ENCODE measurements at places on chromosomes 2 and 18.

GRCh38 chr2:103268841-103269498 lies 507.1 kb downstream of the TMEM182 start:
- DNase-seq = no peak

DNA sequence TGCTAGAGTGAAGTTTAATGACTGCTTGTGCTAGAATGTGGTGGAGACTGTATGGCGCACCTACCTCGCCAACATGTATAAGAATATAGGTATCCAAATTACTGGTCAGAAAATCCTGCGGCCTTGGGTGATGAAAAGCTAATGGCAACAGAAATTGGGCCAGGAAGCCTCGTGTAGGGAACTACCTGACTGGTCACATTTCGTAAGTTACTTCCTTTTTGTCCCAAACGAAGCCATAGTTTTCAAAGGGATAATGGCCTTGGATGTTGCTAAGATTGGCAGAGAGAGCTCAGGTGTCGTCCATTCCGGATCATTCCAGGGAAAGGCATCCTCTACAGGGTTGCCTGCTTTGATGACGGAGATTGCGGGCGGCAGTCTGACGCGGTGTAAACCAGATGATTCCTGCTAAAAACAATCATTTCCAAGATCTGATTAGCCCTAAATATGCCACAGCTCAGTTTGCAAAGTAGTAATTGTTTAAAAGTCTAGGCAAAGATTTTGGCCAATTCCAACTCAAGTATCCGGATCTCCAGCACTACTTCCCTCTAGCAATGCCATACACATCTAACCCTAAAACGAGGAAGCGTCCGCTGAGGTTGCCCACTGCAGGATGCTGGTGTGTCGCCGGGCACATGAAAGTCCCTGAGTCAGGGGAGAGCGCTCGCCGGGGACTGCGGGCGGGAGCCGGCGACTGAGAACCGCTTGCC lies 708 bp upstream of the MALT1 start:
- no peak for DNase-seq

GRCh38 chr2:236882074-236882473 lies 203.6 kb upstream of the COPS8 start:
- no peak for DNase-seq

DNA sequence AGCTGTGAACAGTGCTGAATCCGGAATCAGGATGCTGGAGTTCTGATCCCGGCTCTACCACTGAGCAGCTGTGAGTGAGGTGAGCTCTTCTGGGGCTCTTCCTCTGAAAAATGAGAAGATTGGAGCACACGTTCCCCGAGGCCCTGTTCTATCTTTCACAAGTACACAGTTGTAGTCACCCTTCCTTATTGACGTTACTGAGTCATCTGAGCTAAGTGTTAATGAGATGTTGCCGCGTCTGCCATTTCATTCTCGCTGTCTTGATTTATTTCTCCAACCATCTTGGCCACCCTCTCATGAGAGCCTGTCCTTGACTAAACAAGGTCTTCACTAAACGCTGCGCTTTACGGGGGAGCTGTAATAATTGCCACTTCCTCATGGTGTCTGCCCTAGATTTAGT lies 31.9 kb upstream of the EFR3B start:
- no peak for DNase-seq

- DNase-seq = no peak
These were observed 195.3 kb upstream of the HS6ST1 start for GRCh38 chr2:128513961-128514283.

DNA sequence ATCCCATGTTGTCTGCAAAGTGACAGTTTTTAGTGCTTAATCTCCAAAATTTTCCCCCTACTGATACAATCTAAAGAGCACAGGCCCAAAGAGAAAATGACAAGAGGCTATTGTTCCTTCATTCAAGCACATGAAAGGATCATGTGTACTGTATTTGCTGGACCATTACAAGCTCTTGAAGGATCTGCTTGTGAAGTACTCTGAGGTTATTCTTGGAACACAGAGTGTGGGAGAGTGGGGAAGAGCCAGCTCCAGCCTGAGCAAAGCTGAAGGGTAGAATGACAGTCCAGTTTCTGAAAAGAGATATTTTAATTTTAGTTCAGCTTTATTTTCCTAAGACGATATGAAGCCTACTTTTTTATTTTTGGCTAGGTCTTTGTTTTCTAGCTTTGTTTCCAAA lies 112.2 kb downstream of the GALNT3 start:
- DNase-seq = no peak

- no peak for DNase-seq
These were observed 428.0 kb downstream of the FBXO15 start for GRCh38 chr18:73719611-73720010.

GRCh38 chr2:157444641-157445040 lies 752 bp upstream of the CYTIP start:
- DNase-seq = no peak

DNA sequence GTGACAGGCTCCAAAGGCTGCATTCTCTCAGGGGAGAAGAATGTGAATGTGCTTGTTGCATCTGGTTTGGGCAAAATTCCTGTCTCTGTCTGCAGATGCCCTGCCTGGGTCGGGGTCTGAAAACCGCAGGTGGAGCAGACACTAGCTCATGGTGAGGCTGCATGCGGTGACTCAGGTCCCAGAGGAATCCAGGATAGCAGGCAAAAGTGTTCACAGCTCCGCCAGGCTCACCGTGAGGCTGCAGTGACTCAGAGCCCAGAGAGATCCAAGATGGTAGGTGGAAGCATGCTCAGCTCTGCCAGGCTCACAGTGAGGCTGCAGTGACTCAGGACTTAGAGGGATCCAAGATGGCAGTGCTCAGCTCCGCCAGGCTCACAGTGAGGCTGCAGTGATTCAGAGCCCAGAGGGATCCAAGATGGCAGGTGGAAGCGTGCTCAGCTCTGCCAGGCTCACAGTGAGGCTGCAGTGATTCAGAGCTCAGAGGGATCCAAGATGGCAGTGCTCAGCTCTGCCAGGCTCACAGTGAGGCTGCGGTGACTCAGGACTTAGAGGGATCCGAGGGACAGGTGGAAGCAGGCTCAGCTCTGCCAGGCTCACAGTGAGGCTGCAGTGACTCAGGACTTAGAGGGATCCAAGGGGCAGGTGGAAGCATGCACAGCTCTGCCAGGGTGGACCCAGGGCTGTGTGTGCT lies 200.5 kb downstream of the ACKR3 start:
- DNase-seq = peak; percentile 100

GRCh38 chr2:21004181-21004572 lies 39.7 kb downstream of the APOB start:
- no peak for DNase-seq

DNA sequence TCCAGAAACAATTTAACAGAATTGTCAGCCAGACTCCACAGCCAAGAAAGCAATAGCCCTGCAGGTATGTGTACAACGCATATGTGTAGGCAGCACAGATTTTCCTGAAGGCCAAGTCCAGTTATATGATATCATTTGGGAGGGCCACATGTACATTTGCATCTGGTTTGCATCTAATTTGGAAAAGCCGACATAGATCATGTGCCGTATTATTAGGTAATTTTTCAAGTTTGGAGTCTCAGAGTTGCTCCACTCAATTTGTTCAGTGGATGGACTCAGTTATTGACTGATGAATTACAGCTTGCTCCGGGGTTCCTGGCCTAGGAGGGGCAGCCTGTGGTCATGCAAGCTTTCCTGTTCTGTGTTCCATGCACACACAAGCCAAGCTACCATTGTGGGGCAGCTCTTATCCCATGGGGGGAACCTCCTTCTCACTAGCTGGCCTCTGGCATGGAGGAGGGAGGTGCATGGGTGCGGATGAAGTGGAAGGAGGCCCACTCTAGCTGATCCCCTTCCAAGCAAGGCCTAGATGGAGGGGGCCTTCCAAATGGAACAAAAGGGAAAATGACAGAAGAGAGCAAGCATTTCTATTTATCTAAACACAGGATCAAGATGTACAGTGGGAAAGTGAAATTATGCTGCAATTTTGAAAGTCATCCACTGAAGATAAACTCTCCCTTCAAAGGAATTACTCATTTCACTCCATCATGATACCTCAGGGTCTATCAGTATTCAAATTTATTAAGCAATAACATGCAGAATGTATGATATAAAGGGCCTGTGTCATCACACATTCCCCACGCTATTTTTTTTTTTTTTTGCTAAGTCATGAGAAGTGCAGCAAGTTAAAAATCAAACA lies 202.6 kb upstream of the SMAD2 start:
- peak; percentile 24 for DNase-seq

- DNase-seq = no peak
These were observed 242.6 kb upstream of the THSD7B start for GRCh38 chr2:136522724-136523123.

DNA sequence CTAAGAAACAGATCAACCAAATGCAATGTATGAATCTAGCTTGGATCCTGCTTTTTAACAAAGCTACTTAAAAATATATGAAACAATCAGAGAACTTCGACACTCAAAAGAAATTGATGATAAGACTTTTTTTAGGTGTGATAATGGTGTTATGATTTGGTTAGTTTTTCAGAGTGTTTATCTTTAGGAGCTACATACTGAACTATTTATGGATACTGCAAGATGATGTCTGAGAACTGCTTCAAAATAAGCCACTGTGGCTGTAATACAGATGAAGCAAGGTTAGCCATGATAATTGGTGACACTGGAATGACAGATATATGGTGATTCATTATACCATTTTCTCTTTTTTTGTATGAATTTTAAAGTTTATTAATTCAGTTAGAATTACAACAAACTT lies 14.2 kb downstream of the SLC25A12 start:
- no peak for DNase-seq

DNA sequence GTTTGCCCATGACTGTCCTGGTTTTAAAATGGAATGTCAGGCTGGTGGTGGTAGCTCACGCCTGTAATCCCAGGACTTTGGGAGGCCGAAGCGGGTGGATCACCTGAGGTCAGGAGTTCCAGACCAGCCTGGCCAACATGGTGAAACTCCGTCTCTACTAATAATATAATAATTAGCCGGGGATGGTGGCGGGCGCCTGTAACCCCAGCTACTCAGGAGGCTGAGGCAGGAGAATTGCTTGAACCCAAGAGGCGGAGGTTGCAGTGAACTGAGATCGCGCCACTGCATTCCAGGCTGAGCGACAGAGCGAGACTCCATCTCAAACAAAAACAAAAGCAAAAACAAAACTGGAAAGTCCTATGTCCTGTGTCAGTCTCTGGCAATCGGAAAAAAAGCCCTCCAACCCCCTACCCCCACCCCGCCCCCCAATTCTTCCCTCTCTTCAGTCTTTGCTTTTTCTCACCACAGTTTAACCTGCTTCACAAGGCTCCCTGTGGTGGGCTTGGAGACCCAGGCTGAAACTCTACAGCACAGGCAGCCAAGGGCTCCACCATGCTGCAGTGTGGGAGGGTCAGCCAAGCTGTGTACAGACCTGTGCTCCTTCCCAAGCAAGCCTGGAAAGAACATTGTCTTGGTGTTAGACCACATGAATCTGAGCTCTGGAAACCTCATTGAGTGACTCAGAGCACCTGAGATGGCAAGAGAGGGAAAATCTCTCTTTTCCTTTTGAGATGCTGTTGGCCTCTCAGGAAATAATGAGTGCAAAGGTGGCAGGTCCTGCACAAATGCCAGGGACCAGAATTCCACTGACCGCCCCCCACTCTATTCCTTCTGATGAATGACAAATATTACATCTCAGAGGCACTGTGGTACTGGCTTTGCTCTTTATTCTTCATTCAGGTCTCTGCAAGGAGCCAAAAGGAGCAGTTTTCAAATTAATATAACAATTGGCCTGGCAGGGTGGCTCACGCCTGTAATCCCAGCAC lies 16.7 kb downstream of the MYCN start:
- no peak for DNase-seq

- DNase-seq = no peak
These were observed 150.1 kb upstream of the DLGAP1 start for GRCh38 chr18:4605212-4605611.

DNA sequence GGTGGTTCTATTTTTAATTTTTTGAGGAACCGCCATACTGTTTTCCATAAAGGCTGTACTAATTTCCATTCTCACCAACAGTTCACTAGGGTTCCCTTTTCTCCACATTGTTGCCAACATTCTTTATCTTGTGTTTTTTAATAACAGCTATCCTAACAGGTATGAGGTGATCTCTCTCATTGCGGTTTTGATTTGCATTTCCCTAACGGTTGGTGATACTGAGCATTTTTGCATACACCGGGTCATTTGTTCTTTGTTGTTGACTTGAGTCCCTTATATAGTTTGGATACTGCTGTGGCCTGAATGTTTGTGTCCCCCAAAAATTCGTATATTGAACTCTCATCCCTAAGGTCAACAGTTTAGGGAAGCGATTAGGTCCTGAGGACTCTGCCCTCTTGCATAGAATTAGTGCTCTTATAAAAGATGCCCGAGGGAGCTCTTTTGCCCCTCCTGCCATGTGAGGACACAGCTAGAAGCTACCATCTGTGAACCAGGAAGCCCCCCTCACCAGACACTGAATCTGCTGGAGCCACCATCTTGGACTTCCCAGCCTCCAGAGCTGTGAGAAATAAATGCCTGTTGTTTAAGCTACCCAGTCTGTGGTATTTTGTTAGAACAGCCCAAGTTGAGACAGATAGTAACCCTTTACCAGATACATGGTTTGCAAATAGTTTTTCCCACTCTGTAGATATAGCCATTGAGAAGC lies 4.7 kb downstream of the IMP4 start:
- no peak for DNase-seq

- DNase-seq = peak; percentile 17
These were observed 563.9 kb downstream of the DCC start for GRCh38 chr18:52903857-52904256.

DNA sequence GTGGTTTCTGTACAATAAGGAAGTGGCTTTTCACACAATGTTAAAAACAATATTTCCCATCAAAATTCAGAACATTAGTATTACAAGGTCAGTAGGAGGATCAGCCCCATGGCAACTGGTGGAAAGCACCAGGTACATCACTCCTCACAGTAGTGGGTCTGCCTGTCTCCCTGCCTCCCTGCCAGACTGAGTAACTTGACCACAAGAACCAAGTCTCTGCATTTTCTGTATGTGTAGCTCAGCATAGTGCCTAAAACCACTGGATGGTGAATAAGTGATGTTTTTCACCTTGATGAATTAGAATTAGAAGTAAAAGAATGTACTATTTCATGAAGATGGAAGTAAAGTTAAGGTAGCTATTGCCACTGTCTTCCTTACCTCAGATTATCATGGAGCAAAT lies 4.1 kb upstream of the WDR7 start:
- no peak for DNase-seq

DNA sequence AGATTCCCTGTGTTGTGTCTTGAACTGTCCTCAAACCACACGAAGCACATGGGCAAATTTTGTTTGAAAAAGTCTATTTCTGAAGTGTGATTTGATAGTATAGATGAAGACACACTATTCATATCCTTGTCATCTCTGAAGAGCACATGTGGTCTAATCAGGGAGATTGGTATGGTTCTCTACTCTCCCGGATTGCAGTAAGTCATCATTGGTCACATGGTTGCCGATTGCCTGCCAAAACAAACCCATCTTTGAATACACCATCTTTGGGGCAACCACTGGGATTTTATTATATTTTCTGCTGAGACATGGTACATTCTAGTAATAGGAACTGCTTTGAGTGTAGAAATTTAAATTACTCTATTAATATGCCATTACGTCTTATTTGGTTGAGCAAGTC lies 186.9 kb downstream of the MYO1B start:
- no peak for DNase-seq

- peak; percentile 36 for DNase-seq
These were observed 20.1 kb downstream of the ARL4C start for GRCh38 chr2:234476766-234477165.
